Caki2 (cell line): ENCODE measurements at places on chromosomes 5 and 9.

GRCh38 chr5:94613583-94613982 lies 4.8 kb downstream of the KIAA0825 start:
- DNase-seq: no peak

GRCh38 chr9:93093877-93094657 lies 1.9 kb upstream of the CARD19 start:
- no peak for DNase-seq

- no peak for DNase-seq
Observed at GRCh38 chr9:75532233-75533050, 358.0 kb upstream of the PCSK5 start.

DNA sequence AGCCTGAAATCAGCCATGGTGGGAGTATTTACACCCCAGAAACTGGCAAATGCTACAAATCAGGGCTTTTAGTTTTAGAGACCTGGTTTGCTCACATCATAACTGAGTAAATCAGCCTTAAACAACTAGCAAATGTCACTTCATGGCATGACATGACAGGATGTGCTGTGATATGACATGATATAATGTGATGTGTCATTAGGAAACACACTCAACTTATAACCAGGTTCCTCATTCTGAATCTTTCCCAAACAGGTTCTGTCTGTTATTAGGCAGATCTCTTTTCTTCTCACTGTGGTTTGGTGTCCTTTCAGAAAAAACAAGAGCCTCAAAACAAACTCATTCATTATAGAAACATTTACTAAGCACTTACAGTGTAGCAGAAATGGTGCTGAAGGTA lies 90.5 kb downstream of the ADAMTS12 start:
- DNase-seq: no peak

GRCh38 chr9:38127271-38127839 lies 58.3 kb upstream of the SHB start:
- DNase-seq: no peak

DNA sequence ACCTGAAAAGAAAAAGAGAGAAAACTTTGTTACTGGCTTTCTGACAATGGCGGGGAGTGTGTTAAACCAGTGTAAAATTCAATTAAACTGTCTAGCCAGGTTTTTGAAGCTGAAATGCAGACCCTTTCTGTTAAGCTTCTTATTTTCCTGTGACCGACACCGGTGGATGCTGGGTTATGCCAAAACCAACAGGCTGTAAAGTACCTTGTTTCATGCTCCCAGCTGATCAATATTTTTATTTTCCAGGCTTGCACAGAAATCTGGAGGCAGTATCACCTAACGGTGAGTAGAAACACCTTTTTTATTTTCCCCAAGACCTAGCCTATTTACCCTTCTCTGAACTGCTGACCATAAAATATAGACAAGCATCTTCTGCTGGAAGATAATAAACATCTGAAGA lies 94.9 kb upstream of the GRHPR start:
- DNase-seq: no peak

GRCh38 chr5:171306166-171306565 lies 2.9 kb upstream of the TLX3 start:
- no peak for DNase-seq

DNA sequence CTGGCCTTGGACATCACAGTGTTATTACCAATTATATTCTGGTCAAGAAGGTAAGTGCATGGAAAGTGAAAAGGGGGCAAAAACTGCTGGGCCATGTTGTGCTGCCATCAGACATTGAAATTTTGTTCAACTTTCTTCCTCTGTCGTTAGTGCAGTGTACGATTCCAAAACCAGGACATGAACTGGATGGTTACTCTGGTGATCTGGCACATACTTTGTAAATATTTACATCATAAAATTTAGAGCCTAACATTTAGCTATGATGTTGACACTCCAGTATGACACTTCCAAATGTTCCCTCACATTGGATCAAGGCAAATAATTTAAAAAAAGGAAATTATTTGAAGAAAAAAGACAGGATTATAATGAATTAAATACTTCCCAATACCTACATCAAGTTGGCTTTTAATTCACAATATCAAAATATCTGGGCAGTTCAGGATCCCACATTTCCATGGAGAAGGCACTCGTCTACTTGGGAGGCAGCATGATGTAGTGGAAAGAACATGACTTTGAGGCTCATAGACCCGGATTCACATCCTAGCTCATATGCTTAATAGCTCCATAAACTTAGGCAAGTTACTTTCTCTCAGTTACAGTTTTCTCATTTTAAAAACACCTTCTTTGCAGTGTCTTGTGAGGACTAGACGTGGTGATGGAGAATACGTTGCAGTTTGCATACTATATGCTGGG lies 342.5 kb upstream of the MPDZ start:
- DNase-seq: no peak

GRCh38 chr5:122311961-122312590 lies at the start of gene SNCAIP:
Gene SNCAIP (plus strand): TSS chr5:122312237. CDS start chr5:122391135, 78,898 bp downstream.
- no peak for DNase-seq

- no peak for DNase-seq
Observed at GRCh38 chr5:53825016-53825415, 264.6 kb downstream of the NDUFS4 start.

DNA sequence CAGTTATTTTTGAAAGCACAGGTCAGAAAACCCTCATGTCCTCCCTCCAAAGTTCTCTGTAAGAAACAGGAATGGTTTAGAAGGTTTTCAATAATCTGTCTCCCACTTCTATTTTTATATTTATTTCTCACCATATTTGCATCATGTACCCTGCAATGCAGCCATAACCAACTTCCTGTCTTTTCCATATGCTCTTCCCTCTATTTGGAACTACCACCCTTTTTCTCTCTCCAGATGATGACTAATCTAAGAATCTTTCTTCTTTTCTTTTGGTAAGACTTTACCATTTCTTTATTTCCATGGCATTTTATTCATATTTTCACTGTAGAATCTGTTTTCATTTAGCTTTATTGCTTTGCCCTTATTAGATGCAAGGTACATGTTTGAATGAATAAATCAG lies 33.9 kb downstream of the MAN2A1 start:
- no peak for DNase-seq

GRCh38 chr9:122133263-122133983 lies 26.2 kb downstream of the NDUFA8 start:
- no peak for DNase-seq

DNA sequence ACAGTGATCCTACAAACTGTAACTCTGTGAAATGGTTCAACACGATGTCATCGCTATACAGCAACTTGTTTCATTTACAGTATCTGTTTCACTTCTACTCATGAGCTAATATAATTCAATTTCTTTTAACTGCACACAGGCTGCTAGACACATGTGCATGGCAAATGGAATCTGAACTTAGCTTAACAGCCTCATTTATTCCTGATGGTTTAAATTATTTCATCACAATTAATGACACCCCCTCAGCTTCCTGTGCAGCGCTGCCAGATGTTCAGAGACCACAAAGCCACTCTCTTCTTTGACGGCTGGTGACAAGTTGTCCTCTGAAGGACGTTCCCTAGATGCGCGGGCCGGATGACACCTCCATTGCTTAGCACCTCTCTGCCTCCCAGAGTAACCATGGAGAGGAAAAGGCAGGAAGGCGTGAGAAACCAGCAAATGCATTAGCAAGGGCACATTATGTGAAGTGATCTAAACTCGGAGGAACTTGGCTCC lies 191.1 kb downstream of the BNC2 start:
- no peak for DNase-seq

GRCh38 chr5:107698286-107698685 lies 27.5 kb upstream of the EFNA5 start:
- no peak for DNase-seq

DNA sequence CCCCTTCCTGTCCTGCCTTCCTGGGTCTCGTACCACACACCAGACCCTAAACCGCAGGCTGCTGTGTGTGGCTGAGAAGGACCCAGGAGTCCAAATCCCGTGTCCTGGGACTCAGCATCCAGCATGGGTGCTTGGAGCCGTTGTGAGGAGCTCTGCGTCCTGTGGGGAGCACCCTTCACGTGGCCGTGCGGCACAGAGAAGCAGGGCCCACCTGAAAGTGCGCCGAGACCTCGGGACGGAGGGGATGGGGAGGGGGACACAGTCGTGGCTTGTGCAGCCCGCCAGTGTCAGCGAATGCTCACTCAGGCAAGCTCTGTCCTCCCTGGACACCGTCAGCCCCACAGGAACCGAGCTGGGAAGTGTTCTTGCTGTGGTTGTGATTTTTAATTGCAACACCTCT lies 244.6 kb downstream of the CACNA1B start:
- no peak for DNase-seq
